ENCODE measurements at places on chromosomes 11 and 22. TPM values are rescaled to one million over a fixed set of nuclear protein-coding genes. Genes with fewer than 3 reads are reported as not detected.

The NELL1 gene
- total RNA-seq: not detected

The PGAP2 gene
- total RNA-seq: 15.3 TPM

The TENM4 gene
- 4.2 TPM for total RNA-seq

The SNRPD3 gene
- total RNA-seq: 146 TPM

The GVQW3 gene
- 0.69 TPM for total RNA-seq

The SYT9 gene
- total RNA-seq: not detected

The PAMR1 gene
- 223 TPM for total RNA-seq

The TRMT2A gene
- 33.1 TPM for total RNA-seq

The RIMBP3B gene
- total RNA-seq: not detected

The DDTL gene
- total RNA-seq: not detected

The MMP12 gene
- total RNA-seq: not detected

The LYVE1 gene
- total RNA-seq: 4.1 TPM

The BSCL2 gene
- 15.4 TPM for total RNA-seq

The GAS2L1 gene
- 16.2 TPM for total RNA-seq

Measured in cardiac ventricle fibroblast (primary cell).